ENCODE measurements at places on chromosomes 2 and 18.

DNA sequence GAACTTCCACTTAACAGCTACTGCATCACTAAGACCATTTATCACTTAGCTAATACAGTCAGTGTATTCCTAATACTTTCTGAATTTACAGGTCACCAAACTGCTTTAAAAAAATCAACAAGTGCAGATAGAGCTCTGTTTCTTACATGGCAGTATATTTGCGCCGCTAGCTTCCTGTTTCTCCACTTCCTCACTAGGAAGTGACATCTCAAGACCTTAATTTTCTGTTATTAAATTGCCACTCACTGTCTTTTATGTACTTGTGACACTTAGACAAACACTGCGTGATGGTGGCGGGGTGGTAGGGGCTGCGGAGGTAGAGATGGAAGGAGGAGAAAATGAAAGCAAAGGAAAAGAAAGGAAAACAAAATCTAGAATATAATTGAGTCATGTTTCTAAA, 53.7 kb upstream of the CRIM1 start:
- no peak for DNase-seq

DNA sequence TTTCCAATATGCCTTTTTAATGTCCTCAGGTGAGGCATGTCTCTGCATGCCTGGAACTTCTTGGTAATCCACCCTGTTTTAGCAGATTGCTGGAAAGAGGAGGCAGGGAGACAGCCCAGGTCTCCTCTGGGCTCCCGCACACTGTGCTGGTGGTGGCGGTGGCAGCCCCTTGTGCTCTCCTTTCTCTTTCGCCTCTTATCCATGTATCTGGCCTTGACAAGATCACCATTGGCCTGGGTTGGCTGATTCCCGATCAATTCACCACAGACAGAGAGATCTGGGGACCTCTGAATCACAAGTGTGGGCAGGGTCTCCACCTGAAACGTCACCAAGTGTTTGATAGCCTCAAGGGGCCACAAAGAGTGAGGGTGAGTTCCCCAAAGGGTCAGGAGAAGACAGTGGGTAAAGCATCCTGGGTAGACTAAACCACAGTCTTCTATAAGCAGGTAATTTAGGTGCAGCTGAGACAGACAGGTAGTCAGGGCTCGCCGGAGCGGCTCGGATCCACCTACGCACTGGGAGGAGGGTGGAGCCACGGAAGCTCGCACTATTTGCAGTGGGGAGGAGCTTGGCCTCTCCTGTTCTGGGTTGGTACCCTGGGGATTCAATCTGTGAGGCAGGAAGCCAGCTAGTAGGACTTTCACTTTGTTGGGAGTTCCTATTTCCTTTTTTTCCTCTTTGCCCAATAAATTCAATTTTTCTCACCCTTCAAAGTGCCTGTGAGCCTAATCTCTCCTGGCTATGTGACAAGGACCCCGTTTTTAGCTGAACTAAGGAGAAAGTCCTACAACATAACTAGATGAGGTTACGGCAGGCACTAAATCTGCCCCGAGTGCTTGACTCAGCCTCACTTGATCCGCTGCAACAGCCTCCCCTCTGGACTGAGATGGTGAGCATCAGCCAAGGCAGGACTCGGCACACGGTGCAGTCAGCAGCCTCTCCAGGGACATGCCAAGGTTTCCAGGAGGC, 57.6 kb downstream of the SLC4A3 start:
- DNase-seq, result peak; percentile 19

- DNase-seq, result no peak
These were observed 76.4 kb upstream of the ITGA6 start for GRCh38 chr2:172350839-172351479.

GRCh38 chr2:42492691-42493467, 903 bp downstream of the KCNG3 start:
- no peak for DNase-seq

DNA sequence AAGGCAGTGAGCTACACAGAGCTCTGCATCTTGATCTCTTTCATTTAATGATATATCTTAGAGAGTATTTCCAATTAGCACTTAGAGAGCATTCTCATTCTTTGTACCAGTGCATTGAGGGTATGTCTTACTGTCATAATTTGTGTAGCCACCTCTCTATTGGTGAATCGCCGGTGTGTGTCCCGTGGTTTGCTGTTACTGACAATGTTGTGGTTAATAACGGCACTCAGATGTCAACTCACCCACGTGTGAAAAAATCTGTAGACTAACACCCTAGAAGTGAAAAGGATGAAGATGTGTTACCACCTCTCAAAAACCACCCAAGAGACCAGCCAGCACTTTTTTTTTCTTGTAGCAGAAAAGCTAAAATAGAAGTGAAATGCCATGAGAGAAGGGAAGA, 37.1 kb downstream of the TEX51 start:
- no peak for DNase-seq

GRCh38 chr2:120224735-120225548, 1.7 kb upstream of the TMEM185B start:
- DNase-seq, result no peak

DNA sequence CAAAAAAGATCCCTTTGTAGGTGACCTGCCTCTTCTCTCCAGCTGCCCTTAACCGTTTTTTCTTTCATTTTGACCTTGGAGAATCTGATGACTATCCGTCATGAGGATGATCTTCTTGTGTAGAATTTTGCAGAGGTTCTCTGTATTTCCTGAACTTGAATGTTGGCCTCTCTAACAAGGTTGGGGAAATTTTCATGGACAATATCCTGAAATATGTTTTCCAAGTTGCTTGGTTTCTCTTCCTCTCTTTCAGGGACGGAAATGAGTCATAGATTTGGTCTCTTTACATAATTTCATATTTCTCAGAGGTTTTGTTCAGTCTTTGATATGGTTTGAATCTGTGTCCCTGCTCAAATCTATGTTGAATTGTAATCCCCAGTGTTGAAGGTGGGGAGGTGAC, 34.0 kb downstream of the ZC3H8 start:
- DNase-seq, result no peak

DNA sequence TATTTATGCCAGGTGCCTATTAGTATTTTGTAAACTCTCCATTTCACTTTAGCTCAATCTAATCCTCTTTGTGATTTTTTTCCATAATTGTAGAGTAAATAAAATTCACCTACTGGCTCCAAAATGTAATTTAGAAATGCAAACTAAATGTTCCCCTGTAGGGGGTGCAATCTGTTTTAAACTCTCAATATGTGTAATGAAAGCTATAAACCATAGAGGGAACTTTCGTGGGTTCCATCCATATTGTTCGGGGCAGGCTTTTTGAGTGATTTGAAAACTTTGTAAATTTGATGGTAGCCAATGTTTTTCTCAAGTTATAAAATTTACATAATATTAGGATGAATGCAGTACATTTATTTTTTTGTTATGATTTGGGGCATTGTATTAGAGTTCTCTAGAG, 49.4 kb downstream of the TSPYL6 start:
- DNase-seq, result no peak

DNA sequence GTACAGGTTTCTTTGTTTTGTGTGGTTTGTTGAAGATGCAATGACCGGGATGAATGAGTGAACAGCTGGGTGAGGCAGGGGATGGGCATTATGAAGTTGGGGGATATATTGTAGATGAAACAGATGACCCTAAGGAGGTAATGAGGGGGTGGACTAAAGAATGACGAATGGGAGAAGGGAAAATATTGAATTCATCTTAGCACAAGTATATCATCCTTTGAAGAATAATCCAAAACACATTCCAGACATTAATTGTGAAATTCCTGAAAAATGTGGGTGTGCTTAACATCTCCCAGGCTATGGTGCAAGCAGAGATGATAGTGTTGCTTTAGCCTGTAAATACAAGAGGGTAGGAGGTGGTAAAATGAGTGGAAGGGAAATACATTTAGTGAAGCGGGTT, 5.8 kb downstream of the CRIM1 start:
- no peak for DNase-seq

Data from stimulated activated CD4-positive, alpha-beta T cell treated with anti-CD3 and anti-CD28 coated beads, TNF-alpha, amount 100 ng/mL, for 1 hour (primary cell).